ENCODE measurements at places on chromosomes 1 and 21. TPM values are rescaled to one million over a fixed set of nuclear protein-coding genes. Genes with fewer than 3 reads are reported as not detected.

The EVA1C gene
- total RNA-seq, result 13.5 TPM

The BNIPL gene
- 0.20 TPM for total RNA-seq

The EFNA3 gene
- 1.3 TPM for total RNA-seq

The AKR7A3 gene
- under 0.01 TPM for total RNA-seq

The CYB5RL gene
- total RNA-seq, result 4.2 TPM

The GNG4 gene
- 0.22 TPM for total RNA-seq

The SLC35A3 gene
- total RNA-seq, result 18.7 TPM

The PPIAL4G gene
- total RNA-seq, result not detected

The FAM151A gene
- total RNA-seq, result not detected

The GBP4 gene
- 2.4 TPM for total RNA-seq

The KRTAP15-1 gene
- total RNA-seq, result not detected

The PRDM16 gene
- 0.22 TPM for total RNA-seq

The EPHB2 gene
- 20.9 TPM for total RNA-seq
